Tibial nerve (tissue), 4 donors: ENCODE measurements at places on chromosomes 13 and 19.

DNA sequence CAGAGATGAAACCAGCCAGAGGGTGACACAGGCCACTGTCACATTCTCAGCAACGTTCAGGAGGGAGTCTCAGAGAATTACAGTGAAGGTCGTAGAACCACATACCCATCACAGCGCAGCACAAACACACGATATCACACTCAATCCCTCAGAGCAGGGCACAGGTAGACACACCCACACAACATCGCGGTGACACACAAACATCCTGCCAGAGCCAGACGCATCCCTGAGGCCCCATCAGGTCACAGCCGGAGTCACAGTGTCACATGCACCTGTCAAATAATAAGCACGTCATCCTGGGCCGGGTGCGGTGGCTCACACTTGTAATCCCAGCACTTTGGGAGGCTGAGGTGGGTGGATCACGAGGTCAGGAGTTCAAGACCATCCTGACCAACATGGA is 17.5 kb downstream of the ELAVL3 start:
- no peak for DNase-seq

DNA sequence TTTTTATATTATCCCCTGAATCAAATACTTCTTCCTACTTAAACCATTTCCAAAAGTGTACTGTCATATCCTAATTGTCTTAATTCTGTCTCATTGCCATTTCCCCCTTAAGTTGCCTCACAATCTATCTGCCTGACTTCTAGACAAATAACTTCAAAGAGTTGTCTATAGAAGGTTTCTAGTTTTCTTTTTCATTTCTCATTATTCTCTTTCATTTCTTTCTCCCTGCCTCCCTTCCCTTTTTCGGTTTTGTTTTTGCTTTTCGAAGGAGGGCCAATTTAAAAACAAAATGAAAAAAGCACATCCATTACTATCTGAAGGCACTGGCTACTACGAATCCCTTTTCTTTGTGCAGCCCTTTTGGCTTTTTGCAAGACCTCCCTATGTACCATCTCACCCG is 367.2 kb downstream of the DNAJC15 start:
- DNase-seq: no peak

GRCh38 chr19:1276628-1277022 is 1.3 kb downstream of the FAM174C start:
- DNase-seq: no peak

DNA sequence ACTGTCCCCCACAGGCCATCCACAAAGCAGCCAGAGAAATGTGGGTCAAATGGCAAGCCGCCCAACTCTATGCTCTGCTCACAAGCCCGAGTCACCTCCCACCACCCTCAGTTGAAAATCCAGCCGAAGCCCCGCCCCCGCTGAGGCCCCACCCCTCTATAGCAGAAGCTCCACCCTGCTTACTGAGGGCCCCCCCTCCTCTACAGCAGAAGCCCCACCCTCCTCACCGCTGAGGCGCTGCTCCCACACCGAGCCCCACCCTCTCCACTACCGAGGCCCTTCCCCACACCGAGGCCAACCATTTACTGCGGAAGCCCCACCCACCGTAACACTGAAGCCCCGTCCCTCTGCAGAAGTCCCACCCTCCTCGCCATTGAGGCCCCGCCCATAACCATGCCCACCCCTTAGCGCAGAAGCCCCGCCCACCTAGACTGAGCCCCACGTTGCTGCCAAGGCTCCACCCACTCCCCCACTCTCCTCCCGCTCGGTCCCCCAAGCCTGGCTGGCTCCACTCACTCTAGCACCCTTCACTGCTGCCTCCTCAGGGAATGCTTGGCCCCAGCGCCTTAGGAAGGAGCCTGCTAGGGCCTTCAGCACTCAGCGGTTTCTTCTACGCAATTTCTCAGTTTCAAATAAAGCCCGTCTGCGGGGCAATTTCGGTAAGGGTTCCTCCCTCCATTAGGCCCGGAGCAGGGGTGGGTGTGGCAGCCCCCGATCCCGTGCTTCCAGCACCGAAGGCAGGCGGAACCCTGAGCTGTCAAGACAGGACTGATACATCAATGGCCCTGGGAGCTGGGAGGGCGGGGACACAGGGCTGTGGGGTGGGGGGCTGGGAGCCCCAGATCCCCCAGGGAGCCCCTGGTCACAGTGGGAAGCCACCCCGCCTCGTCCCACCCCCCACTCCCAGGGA is 9.0 kb upstream of the MYDGF start:
- no peak for DNase-seq

- no peak for DNase-seq
Observed at GRCh38 chr13:45472171-45472705, 7.5 kb downstream of the COG3 start.

DNA sequence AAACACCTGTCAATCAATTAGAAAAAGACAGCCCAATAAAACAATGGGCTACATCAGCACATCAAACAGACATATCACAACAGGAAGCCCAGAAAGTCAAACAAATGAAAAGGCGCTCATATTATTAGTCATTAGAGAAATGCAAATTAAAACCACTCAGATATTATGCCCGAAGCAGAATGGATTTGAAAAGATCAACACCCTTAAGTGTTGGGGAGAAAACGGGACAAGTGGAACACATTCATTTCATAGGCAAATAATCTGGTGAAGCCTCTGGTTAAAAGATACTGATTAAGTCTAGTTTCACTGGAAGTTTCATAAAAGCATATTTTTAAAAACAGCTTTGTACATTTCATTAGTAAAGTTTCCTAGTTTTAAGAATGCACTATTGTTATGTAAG is 17.4 kb downstream of the NLRP9 start:
- DNase-seq: no peak

DNA sequence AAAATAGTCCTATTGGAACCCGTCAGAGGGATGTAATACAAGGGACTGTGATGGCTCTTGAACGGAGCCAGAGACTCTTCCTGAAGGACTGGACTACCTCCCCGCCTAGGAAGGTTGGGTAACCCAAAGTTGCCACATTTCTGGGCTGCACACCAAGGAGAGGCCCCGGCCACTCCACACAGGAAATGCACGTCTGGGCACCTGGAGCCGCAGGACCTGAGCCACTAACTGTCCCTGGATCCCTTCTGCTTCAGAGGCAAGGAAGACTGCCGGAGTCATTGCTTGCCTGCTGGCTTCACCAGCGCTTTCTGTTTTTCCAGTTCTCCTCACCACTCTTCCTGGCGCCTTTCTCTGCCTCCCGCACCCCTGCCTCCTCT is 1.2 kb upstream of the FLT1 start:
- DNase-seq: no peak

DNA sequence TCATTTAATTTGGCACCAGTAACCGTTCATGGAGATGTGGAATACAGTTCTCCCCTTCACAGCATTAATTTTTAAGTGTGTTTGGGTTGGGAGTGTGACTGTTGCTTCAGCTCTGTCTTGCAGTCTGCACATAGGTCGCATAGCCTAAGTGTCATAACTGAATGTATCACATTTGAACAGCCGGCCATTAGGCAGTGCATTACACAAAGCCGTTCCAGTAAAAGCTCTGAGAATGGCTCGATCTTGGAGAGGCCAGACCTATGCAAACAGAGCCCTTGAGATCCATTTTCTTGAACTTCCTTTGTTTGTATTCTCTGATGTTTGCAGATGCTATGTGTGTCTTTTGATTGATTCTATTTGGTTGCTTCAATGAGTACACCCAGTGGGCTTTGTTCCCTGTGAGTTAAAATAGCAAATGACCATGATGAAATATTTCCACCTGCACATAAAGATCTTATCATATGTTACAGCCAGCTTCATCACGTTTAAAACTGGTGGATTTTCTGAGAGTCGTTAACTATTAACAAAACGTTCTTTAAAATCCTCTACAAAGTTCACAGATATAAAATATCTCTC is 1104.9 kb upstream of the SLC10A2 start:
- no peak for DNase-seq

GRCh38 chr13:77740097-77740735 is 42.7 kb downstream of the SLAIN1 start:
- no peak for DNase-seq

DNA sequence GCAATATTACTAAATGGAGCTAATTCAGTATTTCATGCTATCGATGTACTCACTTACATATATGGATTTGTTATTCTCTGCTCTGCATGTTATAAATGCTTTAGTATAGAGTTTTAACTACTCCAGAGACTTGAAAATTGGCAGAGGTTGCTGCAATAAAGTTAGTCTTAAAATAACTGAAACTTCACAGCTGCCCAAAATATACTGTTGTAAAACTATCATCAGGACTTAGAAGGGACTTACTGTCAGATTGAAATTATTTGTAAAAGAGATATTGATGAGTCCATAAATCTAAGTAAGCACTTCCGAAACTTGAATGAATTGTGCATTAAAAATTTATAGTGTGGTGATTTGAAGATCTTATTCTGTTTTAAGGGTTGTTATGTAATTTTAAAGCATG is 1178.2 kb upstream of the PCDH20 start:
- no peak for DNase-seq

DNA sequence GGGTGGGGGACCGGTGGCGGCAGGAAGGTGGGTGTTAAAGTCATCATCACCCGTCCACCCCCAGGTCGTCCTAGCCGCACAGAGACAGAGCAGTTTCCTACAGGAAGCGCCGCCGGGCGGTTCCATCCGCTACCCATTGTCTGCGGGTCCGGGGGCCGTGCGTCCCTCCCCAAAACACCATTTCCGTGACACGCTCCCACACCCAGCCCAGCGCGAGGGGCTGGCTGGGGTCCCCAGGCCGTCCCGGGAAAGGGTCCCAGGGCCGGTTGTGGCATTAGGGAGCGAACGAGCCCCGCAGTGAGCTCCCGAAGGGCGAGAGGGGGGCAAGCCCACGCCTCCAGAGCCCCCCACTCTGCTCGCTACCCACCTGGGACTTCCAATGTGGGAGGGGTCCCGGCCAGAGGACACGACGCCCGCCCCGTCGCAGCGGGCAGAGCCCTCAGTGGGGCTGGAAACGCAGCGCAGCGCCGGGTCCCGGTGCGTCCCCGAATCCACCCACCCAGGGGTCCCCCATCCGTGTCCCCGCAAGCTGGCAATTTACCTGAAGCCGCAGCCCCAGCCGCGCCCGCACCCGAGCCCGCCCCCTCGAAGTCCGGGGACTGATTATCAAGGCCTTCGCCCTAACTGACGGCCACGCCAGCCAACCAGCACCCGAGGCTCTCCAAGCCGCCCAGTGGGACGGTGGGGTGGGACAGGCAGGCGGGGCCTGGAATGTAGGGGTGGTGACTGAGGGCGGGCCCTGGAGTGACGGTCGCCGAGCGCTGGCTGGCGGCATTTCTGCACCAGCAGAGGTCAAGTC is at the start of gene KANK3:
TSS of gene KANK3 (minus strand) at position 579 of the 799 bp plus-strand sequence. CDS start 5,434 bp downstream, outside the sequence.
- DNase-seq: peak; percentile 89

GRCh38 chr19:45448887-45449299 is 18.9 kb upstream of the FOSB start:
- no peak for DNase-seq

DNA sequence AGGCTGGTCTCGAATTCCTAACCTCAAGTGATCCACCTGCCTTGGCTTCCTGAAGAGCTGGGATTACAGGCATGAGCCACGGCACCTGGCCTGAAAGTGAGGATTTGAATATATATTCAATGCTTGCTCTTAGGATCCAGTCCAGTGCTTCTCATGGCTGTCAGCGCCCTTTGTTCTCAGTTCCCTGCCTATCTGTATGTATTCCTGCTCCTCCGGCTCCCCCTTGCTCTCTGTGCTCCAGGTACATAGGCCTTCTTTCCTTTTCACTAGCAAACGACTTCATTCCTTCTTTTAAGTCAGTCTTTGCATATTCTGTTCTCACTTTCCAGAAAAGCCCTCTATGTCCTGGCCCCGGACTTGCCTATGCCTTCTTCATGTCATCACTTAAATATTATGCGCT is 232.8 kb downstream of the DACH1 start:
- no peak for DNase-seq

DNA sequence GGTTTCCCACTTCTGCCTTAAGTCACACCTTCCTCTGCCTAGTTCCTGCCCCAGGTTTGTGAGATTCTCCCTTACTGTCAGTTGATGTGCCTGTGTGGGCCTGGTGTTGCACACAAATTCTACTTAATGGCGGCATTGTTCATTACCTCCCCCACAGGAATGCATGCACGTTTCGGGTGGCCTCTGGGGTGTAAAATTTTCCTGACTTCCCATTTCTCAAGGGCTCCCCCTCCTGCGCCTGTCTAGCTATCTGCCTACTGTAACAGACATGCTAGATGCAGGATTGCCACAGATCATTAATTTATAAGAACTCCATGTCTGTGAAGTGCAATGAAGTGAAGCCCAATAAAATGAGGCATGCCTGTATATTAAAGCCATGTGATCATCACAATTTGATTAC is 1466.3 kb downstream of the PCDH9 start:
- DNase-seq: no peak

GRCh38 chr13:21117104-21117809 is 55.9 kb upstream of the LATS2 start:
- DNase-seq: no peak

DNA sequence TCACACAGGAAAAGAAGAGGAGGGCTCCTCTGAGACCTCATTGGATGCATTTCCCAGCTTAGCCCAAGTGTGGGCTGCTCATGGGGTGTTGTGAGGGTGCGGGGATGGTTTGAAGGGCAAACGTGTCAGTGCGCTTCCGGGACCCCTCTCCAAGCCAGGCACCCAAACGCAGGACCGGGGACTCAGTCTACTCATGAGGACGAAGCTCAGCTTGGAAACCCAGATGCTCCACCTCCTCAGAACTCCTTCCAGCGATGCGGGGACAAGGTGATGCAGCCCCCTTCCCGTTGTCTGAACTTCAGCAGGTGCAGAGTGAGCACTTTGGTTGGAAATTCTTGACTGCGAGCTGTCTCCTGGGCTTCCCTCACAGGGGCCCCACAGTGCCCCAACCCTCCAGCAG is 33.1 kb upstream of the MTIF3 start:
- DNase-seq: no peak

DNA sequence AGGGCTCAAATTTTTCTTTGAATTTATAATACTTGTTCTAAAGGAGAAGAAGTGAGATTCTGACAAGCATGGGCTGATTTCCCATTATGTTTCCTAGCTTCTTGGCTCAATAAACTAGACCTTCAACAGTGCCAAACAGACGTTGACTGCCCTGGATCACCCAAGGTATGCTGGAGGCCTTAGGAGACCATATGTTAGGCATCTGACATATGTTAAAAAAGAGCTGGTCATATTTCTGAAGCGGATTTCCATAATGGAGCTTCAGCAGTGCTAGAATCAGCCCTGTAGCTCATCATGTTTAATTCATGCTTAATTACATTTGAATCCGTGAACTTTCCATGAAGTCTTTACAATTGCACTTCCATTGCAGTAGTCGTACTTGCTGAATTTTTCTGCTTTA is 653.3 kb downstream of the DIAPH3 start:
- no peak for DNase-seq
